ENCODE measurements at places on chromosomes 5 and 9.

- DNase-seq: peak; percentile 21
Observed at GRCh38 chr5:16464664-16465543, 696 bp downstream of the ZNF622 start.

DNA sequence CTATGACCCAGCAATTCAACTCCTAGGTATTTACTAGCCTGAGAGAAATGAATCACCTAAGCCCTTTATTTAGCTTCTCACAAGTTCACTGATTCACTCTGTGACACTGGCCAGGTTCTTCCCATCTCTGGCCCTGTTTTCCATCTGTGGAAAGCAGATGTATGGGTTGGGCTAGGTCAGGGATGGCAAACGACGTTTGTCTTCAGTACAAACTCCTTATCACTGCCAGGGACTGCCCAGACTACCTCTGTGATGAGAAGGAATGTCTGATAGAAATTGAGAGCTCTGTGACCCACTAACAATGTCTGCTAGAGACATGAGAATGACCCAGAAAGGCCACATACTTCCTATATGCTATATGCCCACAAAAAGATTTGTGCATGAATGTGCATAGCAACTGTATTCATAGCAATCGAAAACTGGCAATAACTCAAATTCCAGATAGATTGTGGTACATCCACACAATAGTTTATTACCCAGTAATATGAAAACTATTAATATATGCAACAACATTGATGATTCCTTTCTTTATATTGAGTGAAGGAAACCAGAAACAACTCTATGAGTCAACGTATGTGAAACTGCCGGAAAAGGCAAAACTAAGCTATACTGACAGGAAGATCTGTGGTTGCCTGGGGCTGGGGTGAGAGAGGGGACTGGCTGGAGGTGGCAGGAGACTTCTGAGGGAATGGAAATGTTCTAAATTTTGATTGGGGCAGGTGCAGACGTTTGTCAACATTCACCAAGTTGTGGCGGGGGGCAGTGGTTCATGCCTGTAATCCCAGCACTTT, 32.0 kb upstream of the ADAM19 start:
- no peak for DNase-seq

DNA sequence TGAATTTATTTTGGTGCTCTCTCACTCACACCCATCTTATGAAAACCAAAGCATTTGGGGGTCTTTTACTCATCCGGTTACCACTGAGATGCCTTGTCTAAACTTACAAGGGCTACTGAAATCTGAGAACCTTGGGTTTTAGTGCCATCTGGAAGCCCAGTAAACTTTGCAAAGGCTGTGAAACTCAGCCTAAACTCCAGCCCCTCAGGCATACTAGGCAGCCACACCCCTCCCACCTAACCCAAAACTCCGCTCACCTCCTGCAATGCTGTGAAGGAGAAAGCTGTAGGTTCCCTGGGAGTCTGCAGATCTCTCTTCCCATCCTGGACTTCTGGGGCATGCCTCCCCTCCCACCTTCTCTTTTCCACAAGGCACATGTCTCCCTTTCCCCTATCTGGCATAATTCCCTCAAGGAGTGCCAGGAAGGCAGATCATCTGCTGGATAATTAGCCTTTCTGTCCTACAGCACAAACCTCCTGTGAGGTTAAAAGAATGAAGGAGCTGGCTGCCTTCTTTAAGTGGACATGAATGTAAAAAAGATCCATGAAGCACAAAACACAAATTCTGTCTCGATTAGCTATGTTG, 71.5 kb upstream of the ANXA1 start:
- DNase-seq: no peak

DNA sequence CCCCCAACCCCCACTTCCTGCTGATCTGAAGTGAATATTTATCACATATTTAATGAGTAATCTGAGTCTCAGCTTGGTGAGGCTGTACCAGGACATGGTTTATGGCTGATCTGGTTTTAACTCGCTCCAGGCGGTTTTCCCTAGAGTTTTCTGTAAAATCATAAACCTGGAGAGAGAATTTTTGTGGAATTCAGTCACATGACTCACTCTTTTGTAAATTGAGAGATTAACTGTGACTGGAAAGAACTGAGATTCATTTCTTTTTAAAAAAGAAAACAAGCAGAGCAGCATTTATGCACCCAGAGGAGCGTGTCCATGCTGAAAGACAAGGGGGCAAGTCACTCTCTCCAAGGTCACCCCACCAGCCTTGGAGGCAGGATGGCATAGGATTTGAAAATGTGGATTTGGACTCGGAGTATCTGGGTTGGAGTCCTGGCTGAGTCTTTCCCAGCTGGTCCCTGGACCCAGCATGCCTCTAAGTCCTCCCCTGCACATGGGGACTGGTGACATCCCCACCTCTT, 81.8 kb downstream of the ZNF618 start:
- DNase-seq: no peak

- no peak for DNase-seq
Observed at GRCh38 chr9:9921805-9922204, 691.0 kb downstream of the PTPRD start.

- DNase-seq: no peak
Observed at GRCh38 chr5:134510970-134511795, 14.3 kb upstream of the JADE2 start.

- no peak for DNase-seq
Observed at GRCh38 chr9:23011669-23012068, 565.0 kb downstream of the DMRTA1 start.

DNA sequence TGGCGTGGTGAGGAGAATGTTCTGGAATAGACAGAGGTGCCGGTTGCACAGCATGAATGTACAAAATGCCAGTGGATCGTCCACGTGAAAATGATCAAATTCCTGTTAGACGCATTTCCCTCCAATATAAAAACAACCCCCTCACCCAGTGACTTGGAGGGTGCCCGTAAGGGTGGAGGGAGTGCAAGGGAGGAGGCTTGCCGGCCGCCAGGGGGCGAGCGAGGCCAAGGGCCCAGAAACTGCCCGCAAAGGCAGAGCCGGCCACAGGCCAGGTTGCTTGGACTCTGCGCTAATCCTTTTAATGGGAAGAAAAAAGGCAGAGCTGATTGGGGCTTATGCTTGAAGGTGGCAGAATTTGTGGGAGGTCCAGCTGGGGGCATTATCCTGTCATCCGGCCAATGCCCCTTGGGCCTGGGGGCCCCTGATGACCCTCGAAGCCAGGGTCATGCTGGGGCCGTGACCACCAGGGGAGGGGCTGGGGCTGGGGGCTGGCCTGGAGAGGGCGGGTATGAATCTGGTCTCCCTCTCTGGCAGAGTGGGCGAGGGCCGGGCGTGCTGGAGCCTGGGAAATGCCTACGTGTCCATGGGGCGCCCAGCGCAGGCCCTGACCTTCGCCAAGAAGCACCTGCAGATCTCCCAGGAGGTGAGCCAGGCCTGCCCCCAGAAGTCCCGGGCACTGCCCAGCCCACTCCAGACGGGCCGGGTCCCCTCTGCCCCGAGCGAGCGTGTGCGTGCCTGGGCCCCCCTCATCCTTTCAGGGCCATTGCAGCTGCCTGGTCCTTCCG, 12.0 kb downstream of the GPSM1 start:
- DNase-seq: peak; percentile 45

DNA sequence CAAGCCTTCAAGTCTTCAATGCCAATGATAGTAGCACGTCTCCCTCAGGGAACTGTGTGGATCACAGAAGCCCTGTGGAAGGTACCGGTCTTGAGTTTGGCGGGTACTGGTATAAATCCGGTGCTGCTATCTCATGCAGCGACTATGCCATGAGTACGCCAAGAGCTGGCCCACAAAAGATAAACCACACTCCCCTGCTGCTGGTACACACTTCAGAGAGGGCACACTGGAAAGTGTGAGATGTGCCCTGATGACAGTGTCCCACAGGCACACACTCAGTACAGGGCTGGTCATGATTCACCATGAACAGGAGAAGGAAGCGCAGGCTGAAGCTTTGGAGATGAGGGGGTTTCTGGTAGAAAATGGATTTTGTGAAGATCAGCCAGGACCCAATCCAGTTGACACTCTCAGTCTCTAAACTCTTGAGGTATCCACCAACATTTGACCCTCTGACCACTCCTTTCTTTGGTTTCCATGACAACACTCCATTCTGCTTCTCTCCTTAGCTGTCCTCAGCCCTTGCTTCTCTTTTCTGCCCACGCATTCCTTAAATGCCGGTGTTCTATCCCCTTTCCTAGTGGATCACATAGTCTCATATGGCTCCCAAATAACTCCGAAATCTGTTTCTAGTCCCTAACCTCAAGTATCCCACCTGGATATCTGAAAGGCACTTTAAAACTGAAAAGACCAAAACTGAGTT, 5.1 kb downstream of the AMACR start:
- DNase-seq: no peak

GRCh38 chr5:32273821-32274220, 38.9 kb downstream of the MTMR12 start:
- no peak for DNase-seq

- DNase-seq: no peak
Observed at GRCh38 chr9:95572381-95573151, 55.8 kb upstream of the PTCH1 start.

DNA sequence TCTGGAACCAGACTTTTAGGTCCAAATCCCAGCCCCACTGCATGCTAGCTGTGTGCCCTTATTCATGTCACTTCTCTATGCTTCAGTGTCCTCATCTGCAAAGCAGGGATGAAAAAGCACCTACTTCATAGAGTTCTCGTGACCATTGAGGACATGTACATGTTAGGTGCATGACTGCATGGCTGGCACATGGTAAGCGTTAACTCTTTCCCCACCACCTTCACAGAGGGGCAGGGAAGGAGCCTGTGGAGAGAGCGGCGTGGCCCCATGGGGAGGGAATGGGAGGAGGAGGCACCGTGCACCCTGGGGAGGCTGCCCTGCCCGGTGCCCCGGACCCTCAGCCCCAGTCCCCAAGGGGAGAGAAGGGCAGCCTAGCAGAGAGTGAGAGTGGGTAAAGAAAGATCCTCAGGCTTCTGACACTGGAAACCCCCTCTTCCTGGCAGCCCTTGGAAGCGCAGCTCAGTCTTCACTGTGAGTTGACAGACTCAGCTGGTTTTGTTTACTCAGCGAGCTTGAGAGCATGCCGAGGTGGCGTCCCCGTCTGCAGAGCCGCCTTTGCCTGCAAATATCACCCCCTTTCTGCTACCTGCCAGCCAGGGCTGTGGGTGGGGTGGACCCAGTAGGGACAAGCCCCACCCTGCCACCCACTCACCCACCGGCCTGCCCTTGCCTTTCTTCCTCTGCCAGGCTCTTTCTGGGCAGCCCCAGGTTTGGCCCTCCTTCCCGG, 10.6 kb upstream of the ANGPTL2 start:
- no peak for DNase-seq

GRCh38 chr5:54518146-54518817, 723 bp downstream of the SNX18 start:
- DNase-seq: peak; percentile 61

DNA sequence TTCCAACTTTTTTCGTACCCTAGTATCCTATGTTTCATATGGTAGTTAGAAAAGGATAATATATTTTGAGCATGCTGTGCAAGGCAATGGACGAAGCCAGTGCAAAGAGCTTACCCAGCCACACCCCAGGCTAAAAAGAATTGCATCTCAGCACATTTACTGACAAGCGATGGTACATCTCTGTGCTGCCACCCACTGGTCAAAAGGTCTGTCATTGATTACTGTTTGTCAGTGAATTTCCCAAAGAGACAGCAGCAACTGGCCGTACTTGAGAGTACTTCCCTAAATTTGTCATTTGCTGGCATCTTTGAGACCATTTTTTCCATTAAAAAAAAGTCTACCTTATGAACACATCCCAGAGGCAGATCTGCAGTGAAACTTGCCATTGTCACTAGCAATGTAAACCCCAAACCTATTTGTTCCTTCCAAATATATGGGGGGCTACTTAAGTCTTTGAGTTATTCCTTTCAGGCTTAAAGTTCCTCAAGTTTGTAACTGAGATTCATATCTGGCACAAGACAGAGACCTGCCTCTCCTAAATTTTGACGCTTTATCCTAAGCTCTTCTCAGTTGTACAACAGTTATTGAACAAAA, 184.3 kb downstream of the CTNND2 start:
- DNase-seq: peak; percentile 34

- DNase-seq: no peak
Observed at GRCh38 chr5:142053426-142054151, 40.8 kb upstream of the GNPDA1 start.

DNA sequence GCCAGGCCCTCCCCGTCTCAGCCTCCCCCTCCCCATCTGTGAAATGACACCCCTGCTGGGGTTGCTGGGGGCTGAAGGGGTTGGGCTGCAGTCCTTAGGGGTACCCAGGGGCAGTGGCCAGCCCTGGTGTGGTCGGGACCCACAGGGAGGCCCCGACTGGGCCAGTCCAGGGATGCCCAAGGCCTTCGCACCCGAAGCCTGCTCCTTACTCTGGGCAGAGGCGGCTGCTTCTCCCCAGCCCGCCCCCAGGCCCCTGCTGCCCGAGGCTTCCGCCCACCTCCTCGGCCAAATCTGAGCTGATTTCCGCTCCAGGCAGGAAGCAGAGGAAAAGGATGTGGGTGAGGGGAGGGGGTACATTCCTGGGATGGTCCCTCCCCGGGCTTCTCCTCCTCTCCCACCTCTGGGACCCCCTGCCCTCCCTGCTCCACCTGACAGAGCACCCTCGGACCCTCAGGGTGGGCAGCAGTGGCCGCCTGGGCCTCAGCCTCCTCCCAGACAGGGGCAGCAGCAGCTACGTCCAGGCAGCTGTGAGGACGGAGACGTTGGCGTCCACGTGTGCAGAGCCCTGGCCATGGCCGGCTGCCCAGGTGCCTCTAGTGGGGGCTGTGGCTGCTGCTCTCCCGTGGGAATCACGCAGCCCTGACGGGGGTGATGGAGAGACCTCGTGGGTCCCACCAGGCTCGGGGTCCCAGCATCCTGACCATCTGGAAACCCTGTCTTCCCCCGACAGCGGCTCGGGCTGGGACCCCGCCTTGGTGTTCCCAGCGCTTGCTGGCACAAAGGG, 4.2 kb upstream of the NRARP start:
- no peak for DNase-seq

GRCh38 chr5:143002459-143003327, 232.5 kb downstream of the ARHGAP26 start:
- DNase-seq: peak; percentile 65

- DNase-seq: no peak
Observed at GRCh38 chr9:32866273-32866672, 82.9 kb downstream of the TMEM215 start.

- DNase-seq: no peak
Observed at GRCh38 chr5:139453683-139454567, 8.6 kb downstream of the ECSCR start.

- DNase-seq: no peak
Observed at GRCh38 chr5:111668477-111669414, 88.2 kb downstream of the NREP start.

GRCh38 chr5:180636403-180637075, 12.9 kb downstream of the FLT4 start:
- DNase-seq: no peak

- DNase-seq: no peak
Observed at GRCh38 chr9:2198956-2199635, 183.9 kb downstream of the SMARCA2 start.

DNA sequence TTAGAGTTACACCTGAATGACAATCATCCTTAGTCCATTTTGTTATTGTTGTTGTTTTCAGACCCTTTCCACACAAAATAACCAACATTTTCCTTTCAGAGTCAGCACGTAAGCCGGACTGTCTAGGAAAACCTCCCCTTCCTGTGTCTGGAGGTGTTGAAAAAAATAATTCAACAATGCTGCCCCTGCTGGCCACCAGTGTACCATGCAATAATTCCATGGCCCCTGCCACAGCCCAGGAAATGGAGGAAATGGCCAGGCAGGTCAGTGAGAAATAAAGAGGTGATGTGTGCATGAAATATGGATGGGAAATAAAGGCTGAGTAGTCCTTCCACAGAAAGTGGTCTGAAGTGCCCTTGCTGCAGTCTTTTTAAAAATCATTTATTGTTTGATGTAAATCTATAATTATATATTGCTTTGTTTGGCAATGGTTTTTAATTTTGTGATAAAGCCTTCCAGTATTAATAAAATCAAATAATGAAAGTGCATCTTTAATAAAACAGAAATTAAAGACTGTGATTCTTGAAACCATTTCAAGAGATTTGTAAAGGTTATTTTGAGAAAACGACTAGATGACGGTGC, 152.8 kb upstream of the PAPPA start:
- no peak for DNase-seq
